ENCODE measurements at places on chromosomes 11 and 22.

GRCh38 chr11:34655335-34656008 is 34.6 kb downstream of the EHF start:
- peak; percentile 29 for DNase-seq

DNA sequence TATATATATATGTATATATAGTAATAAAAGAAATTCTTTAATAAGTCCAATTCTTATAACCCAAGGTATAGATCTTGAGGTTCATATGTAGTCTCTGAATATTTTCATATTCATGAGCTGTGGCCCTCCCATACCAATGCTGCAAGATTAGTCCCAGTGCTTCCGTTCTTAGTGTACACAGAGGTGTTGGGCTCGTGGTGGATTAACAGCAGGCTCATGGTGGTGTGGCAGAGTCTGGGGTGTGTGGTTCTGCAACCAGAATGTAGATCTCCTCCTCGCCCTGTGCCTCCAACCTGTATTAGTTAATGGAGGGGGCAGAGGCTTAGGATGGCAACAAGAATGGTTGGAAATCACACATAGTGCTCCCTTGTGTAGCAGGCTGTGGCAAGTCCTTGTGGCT is 16.8 kb downstream of the PRDM10 start:
- no peak for DNase-seq

- no peak for DNase-seq
These were observed 57.8 kb downstream of the RBFOX2 start for GRCh38 chr22:35970616-35971455.

GRCh38 chr11:69611548-69612526 is 29.1 kb upstream of the CCND1 start:
- DNase-seq, result no peak

GRCh38 chr22:46336119-46337078 is 885 bp downstream of the TRMU start:
- peak; percentile 45 for DNase-seq

DNA sequence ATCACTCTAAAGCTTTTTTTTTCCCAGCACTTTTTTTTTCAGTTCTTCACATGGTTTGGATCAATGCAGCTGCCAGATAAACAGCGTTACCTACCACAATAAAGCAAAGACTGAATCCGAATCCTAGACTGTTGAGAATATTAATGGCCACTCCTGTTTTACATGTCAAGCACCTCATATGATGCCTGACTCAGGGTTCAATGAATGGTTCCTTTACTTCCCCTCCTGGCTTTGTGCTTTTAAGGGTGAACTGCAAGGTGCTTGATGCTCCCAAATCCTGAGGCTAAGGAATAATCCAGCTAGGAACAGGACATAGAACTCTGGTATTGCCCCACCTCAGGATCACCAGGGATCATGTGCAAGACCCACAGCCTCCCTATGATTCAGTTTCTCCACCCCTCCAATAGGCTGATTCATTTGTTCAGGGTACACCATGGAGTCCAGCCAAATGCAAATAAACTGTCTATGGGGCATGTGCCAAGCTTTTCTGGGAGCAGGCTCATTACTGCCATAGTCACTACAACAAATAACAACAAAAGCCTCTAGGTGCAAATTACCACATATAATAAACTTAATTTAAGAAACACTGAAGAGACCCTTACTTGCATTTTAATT is 104.3 kb downstream of the GAB2 start:
- DNase-seq, result no peak

GRCh38 chr11:26834601-26835000 is 112.7 kb upstream of the SLC5A12 start:
- no peak for DNase-seq

GRCh38 chr22:44020981-44021380 is 3.1 kb upstream of the PARVB start:
- DNase-seq, result no peak

DNA sequence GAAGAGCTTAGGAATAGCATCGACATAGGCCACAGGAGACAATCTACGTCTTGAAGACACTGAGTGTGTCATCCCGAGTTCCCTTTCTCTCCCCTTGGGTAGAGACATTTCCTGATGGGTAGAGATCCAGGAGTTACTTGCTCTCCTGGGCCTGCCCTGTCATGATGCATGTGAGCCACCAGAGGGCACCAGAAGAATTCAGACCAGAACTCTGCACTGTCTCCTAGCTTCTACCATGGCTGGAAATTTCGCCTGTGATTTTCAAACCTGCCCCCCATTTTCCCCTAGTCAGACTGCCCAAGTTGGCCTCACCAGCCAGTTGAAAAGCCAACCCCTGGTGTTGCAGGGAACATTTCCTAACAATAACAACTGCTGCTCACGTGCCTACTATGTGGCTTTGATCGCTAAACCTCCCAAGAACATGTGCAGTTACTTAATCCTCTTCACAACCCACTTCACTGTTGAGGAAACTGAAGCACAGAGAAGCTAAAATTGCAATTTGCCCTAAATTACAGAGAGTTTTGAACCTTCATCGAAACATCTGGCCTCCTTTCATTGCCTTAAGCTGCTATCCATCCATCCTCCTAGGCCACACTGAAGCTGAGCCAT is 47.2 kb downstream of the C11orf58 start:
- peak; percentile 71 for DNase-seq

GRCh38 chr22:45077286-45077685 is 67.5 kb upstream of the PHF21B start:
- DNase-seq, result no peak

All from activated CD4-positive, alpha-beta T cell treated with anti-CD3 and anti-CD28 coated beads for 48 hours (primary cell).